ENCODE measurements at places on chromosomes 13 and 19.

- no peak for DNase-seq
Observed at GRCh38 chr13:40626561-40626960, 39.9 kb downstream of the FOXO1 start.

- no peak for DNase-seq
Observed at GRCh38 chr13:75294110-75294509, 187.9 kb downstream of the TBC1D4 start.

DNA sequence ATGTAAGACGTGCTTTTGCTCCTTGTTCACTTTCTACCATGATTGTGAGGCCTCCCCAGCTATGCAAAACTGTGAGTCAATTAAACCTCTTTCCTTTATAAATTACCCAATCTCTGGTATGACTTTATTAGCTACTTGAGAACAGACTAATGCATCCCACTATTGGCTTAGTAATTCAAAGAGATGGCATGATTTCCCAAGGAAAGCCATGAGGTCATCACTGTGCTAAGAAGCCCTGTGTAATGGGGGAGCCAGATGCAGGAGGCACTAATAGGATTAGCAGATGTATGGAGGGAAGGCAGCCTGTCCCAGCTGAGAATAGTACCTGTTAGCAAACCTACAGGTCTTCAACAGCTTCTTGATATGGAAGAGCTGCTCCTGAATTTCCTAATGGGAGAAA is 38.1 kb downstream of the RUBCNL start:
- DNase-seq, result no peak

DNA sequence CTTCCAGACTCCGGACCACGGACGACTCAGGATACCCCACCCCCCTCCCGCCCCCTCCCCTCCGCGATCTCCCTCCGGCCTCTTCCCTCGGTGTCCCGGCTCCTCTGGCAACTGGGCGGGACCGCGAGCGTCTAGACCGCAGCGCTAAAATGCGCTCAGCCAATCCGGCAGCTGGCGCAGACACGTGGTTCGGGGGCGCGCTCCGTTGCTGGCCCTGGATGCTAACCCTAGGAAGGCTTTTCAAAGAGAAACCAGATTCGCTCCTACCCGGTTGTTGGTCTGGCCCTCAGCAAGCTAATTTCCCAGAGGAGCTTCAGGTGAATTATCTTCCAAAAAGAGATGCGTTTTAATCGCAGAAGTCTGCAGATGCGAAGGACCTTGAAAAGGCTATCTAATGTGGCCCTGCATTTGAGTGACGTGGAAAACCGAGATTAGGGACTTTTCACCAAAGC is at the start of gene DZIP1:
TSS of gene DZIP1 (minus strand) at position 106 of the 452 bp plus-strand sequence. CDS start 2,677 bp downstream, outside the sequence.
- DNase-seq, result peak; percentile 81

GRCh38 chr13:22940090-22940710 is 240.6 kb upstream of the SGCG start:
- no peak for DNase-seq

GRCh38 chr13:64850017-64850416 is 2380.1 kb downstream of the PCDH9 start:
- no peak for DNase-seq

DNA sequence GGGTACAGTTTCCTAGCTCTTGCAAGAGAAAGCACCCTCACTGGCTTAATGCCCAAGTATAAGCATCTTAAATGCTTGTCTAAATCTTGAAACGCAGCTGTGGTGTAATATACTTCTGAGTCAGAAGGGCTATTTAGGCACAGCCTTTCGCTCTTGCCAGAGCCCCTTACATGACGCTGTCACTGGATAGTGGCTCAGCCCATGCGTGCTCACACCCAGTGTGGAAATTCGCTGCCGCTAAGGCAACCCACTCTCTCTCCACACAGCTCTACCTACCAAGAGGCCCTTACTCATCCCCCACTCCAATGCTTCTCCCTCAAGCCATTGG is 24.0 kb downstream of the UQCRFS1 start:
- DNase-seq, result peak; percentile 12

DNA sequence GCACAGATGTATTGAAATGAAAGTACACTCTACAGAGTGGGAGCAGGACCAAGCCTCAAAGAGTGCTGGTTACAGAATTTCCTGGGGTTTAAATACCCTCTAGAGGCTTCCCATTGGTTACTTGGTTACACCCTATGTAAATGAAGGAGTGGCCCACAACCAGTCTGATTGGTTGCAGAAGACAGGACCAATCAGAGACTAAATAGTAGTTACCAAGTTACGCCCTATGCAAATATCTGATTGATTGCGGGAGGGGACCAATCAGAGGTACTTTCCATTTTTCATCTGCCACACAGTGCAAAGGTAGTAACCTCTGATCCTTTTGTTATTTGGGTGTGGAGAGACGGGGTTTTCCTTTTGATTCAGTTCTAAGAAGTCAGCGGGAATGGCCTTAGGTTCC is 5.5 kb upstream of the ZFP82 start:
- DNase-seq, result no peak
